ENCODE measurements at places on chromosomes 16 and 17.

GRCh38 chr17:60134396-60135150 is 15.2 kb upstream of the CA4 start:
- DNase-seq: no peak

DNA sequence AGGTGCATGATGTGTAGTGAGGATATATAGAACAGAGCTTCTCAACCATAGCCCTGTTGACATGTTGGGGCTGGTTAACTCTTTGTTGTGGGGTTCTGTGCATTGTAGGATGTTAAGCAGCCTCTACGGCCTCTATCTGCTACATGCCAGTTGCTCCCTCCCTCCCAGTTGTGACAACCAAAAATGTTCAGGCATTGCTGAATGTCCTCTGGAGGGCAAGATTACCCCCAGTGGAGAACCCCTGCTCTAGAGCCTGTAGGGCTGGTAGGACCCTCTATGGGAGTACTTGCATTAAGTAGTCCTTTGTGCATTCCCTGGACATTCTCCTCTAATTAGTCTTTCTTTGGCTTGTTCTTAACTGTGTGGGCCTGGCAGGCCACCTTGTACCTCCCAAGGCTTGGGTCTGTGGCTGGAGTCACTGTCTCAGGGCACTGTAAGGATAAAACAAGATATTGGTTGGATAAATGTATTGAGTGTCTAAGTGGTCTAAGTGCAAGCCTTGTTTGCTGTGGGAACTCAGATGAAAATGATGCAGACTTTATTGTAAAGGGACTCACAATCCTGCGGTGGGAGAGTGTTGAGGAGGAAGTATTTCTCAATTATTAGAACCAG is 19.8 kb upstream of the MYO1D start:
- DNase-seq: no peak

GRCh38 chr16:84360170-84360569 is 8.2 kb upstream of the ATP2C2 start:
- no peak for DNase-seq

DNA sequence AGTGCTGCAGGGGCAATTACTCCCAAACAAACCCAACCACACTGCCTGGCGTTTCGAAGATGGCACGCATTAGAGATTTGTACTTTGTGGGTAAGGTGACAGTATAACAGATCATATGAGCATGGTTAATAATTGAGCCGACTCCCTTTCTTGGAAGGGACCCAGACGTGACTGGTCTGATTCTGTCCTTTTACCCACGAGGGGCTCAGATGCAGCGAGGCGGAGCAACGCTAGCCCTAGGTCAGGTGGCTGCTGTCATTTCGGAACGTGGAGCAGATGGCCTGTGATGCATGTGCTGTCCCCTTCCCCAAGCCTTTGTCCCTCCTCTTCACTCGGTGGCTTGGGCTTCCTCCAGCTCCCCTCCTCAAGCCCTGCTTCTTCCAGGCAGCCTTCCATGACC is 84.2 kb downstream of the SNX29 start:
- DNase-seq: no peak

DNA sequence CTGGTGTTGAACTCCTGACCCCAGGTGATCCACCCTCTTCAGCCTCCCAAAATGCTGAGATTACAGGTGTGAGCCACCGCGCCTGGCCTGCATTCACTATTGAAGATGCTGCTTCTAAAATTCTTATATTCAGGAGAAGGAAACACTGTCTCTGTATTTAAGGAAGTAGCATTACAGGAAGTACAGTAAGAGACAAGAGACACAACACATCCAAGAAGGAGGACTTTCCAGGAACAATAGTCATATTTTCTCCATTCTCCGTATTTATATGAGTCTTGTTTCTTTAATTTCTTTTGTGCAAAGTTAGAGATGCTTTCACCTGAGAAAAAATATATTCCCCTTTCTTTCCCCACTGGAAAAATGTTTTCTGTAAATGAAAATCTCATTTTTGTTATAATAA is 18.3 kb upstream of the ABCA3 start:
- DNase-seq: no peak

Data from DMS 273 treated with DMSO at 0.1 percent for 48 hours (cell line).